Cerebellar nuclear complex (tissue), 1 donor: ENCODE measurements at places on chromosomes 5 and 9.

DNA sequence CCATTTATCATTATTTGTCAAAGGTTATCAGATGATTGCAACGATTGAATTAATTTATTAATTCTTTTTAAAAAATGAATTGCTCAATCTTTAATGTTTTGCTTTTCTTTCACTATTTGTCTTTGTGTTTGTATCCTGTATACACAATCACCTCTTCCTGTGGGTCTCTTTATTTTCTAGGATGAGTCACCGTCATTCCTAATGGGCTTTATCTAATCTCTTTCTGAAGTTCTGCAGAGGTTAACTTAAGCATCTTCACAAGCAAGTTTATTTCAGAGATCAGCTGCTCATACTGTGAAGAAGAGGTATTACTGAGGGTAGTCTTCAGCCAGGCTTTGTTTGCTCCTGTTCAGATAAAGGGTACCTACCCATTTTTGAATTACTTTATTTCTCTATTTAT is 323.9 kb downstream of the NNT start:
- DNase-seq, result no peak

- no peak for DNase-seq
Measured at GRCh38 chr5:151005187-151005949, 15.0 kb upstream of the GPX3 start.

GRCh38 chr9:125161284-125161918 is 18.1 kb upstream of the SCAI start:
- DNase-seq, result no peak

GRCh38 chr9:86836797-86837196 is 110.5 kb downstream of the GAS1 start:
- no peak for DNase-seq

DNA sequence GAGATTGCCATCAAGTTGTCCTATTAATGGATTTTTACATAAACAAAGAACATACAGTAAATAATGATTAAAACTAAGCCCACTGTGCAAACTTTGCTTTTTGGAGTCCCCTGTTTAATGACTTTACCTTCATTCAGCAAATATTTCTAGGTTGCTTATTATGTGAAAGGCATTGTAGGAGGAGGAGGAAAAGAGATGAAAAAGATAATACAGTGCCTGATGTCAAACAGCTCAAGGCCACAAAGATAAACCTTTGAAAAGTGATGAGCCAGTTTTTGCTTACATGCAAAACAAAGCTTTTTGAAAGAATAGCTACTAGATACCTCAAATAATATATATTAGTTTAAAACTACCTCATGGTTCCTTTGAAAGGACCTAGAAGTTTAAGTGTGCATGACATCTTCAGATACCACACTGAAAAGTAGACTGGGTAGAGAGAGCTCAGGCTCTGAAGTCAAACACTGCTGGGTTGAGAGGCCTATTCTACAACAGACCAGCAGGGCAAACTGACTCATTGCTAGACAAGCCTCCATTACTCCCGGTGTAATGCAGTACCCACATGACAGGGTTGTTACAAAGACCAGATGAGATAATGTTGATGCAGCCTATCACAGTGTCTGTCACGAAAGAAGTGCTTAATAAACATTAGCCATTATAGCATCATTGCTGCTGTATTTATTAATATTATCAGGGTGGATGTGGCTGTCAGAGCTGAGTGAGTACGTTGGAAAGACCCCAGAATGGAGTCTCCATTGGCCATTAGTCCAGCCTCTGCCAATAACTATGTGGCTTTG is 11.8 kb downstream of the DEPDC1B start:
- no peak for DNase-seq

- no peak for DNase-seq
Measured at GRCh38 chr9:135147938-135148337, 60.5 kb downstream of the OLFM1 start.
